ENCODE measurements at places on chromosomes 1 and 21.

GRCh38 chr21:16794950-16795349 lies 717.9 kb upstream of the CXADR start:
- DNase-seq = no peak

GRCh38 chr21:38505654-38506523 lies 7.6 kb upstream of the ERG start:
- peak; percentile 55 for DNase-seq

DNA sequence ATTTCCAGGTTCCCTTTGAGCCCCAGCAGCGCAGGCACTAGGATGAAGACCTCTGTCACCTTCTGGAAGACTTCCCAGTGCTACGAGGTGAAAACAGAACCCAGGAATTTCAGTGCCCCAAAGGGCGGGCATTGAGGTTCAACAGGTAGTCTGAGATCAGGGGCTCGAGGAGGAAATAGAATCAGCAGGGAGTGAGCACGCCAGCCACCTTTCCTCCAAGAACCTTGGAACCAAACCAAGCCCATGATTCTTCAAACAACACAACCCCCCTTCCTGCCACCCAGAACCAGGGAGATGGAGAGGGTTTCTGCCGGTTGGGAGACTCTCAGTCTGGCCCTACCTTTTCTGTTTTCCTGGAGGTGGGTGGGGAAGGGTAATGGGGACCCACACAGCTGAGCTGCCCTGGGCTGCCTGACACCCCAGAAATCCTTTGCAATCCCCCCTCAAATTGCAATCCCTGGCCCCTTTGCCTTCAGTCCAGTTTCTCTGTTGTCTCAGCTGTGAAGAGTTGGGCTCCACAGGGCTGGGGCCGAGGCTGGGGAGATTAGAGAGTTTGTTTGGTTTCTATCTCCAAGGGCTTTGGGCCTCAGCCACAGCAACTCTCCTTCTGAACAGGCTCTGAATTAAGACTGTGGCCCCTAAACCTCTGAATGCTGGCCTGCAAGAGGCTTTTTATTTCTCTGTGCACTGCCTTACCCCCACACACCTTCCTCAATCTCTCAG lies 11.9 kb downstream of the SLC41A1 start:
- peak; percentile 55 for DNase-seq

DNA sequence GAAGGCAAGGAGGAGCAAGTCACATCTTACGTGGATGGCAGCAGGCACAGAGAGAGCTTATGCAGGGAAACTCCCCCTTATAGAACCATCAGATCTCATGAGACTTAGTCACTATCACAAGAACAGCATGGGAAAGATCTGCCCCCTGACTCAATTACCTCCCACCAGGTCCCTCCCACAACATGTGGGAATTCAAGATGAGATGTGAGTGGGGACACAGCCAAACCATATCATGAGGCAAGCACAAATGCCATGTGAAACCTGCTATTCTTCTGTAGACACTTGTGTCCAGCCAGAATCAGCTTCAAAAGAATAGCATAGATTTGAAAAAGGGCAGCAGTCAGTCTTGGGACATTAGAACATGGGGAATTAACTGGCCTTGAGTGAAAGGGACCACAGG lies 32.2 kb upstream of the UBE2U start:
- DNase-seq = no peak

GRCh38 chr1:184950227-184950626 lies 24.1 kb downstream of the NIBAN1 start:
- no peak for DNase-seq

- no peak for DNase-seq
Observed at GRCh38 chr1:109269212-109269980, 13.5 kb downstream of the PSRC1 start.

DNA sequence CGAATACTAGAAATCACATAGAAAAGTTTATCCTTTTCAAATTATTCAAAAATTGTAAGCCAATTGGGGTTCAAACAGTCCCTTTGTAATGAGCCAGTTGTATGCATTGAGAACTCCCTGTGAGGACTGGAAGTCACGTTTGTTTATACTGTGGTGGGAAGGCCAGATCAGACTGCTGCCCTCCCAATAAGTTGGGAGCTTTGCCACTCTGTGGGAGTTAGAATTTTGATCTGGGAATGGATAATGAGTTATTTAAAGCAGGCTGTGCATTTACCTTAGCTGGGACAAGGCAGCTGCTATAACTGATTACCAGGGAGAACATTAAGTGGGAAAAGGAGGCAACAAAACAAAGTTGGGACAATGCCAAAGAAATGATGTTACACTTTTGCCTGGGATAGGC lies 178.8 kb downstream of the SDCCAG8 start:
- no peak for DNase-seq

DNA sequence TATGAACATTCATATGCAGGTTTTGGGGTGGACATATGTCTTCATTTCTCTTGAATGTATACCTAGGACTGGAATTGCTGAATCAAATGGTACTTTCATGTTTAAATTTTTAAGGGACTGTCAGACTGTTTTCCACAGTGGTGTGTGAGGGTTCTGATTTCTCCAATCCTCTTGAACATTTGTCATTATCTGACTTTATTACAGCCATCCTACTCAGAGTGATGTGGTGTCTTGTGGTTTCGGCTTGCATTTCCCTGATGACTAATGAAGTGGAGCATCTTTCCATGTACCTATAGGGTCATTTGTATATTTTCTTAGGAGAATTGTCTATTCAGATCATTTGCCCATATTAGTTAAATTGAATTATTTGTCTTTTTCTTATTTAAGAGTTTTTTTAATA lies 35.4 kb upstream of the ZNF281 start:
- no peak for DNase-seq
